Activated CD4-positive, CD25-positive, alpha-beta regulatory T cell treated with anti-CD3 and anti-CD28 coated beads, Interleukin-2, amount 50 U/mL, for 72 hours (primary cell): ENCODE measurements at places on chromosomes 5 and 9.

DNA sequence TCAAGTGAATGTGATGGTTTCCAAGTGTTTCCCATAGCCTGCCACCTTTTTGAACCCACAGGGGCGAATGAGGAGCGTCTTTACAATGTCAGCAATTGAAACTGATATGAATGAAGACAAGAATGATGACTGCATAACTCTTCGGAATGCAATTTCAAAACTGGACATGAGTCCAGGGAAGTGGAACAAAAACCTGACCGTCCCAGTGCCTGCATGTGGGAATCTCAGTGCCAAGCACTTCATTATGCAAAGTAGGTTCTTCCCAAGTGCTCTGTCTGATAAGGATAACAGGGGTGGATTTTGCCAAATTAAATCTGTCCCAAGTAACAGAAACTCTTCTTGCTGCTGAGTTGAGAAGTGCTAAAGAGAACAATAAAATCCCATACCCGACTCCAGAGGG lies 243.8 kb upstream of the ADAMTS16 start:
- no peak for DNase-seq

DNA sequence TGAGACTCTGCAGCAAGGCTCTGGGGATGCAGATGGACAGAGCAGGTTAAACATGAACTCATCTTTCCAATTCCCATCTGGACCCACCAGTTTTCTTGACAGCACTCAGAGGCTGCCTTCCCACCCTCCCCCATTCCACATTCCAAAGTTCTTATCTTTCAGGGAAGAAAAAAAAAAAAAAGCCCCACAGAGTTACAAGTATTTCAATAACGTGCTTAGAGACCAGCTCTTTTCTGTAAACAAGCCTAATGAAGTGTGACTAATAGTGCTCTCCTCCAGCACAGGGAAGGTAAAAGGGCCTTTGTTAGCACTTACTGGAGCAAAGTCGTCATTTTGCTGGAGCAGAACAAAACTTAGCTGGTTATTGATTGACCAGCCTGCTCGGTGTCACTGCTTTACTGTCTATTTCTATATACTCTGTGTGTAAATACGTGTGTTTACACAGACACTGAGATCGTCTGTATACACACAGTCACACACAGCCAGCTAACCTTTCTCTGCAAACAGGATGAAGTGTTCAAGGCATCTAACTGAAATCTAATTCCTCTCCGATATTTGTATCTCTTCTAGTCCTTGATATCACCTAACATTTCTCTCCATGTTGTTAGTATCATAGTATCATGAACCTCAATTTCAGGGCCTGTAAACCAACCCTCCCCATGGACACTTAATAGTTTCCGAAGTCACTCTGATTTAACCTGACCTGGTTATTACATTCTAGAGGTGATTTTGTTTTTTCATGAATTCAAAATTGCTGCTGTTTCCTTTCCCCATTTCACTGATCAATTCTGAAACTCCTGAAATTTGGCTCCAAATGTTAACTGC lies 84.9 kb downstream of the ZNF608 start:
- no peak for DNase-seq

DNA sequence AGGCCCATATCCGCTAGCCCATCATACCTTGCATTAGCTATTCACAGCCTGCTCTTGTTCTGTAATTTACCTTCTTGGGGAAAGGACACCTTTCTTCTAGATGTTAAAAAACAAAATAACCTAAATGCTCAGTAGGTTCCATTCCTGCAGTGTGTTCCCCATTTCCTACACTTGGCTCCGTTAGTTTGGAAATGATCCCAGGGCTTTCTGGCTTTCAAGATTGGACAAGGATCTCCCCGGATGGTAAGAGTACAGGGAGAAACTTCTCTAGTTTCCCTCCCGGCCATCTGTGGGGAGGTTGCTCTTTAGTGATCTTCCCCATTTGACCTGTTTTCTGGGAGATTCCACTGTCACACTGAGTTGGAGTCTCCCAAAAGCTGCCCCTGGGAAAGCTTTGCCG lies 27.3 kb upstream of the STC2 start:
- no peak for DNase-seq

DNA sequence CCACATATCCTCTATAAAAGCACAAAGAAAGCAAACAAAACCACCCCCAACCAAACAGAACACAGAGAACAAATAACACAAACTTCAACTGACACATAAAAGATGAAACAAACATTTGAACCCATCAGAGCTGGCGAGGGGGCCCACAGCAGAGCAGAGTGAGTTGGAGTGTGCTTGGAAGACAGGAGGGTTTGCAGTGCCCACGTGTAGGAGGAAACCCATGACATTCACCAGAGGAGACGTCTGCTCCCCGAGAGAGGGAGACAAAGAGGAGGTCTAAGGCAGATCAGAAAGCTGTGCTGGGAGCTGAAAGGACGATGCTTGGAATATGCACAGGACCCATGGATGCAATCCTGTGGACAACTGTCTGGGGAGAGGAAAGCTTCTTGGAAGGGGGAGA lies 27.0 kb downstream of the MRPL36 start:
- no peak for DNase-seq

- no peak for DNase-seq
Observed at GRCh38 chr5:33231935-33232334, 208.8 kb upstream of the TARS1 start.

DNA sequence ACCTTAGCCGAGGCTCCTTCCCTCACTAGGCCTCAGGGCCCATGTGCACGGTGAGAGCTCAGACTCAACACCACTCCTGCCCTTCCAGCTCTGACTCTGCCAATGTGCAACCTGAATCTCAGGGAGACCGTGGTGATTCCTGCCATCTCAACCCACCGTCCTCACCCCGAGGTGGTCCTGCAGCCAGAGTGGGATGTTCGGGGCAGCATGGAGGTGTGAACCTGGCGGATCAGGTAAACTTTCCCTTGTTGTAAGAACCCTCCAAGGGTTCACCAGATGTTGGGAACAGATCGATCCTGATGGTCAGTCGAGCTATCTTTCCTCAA lies 538 bp upstream of the AKNA start:
- DNase-seq: no peak
